ENCODE measurements at places on chromosomes 1 and 21. TPM values are rescaled to one million over a fixed set of nuclear protein-coding genes. Genes with fewer than 3 reads are reported as not detected.

The LEMD1 gene
- polyA plus RNA-seq, result 2.4 TPM

The CLDN17 gene
- polyA plus RNA-seq, result not detected

The FAM167B gene
- polyA plus RNA-seq, result 4.1 TPM

The CFHR1 gene
- polyA plus RNA-seq, result 5.3 TPM

The EVA1C gene
- polyA plus RNA-seq, result 7.3 TPM

The RIMKLA gene
- polyA plus RNA-seq, result 0.78 TPM

The B4GALT2 gene
- polyA plus RNA-seq, result 35.6 TPM

The FMN2 gene
- 1.4 TPM for polyA plus RNA-seq

The PTCH2 gene
- polyA plus RNA-seq, result 5.2 TPM

The HAO2 gene
- 0.14 TPM for polyA plus RNA-seq

The TENT5C gene
- 15.7 TPM for polyA plus RNA-seq

The KCNK1 gene
- 4.9 TPM for polyA plus RNA-seq

The OR2L3 gene
- not detected for polyA plus RNA-seq

The CHRM3 gene
- polyA plus RNA-seq, result 3.0 TPM

The MSH4 gene
- 0.49 TPM for polyA plus RNA-seq

The FCGR3A gene
- 5.7 TPM for polyA plus RNA-seq

The PRAMEF1 gene
- not detected for polyA plus RNA-seq

The GJB5 gene
- 0.36 TPM for polyA plus RNA-seq

The OR4F29 gene
- not detected for polyA plus RNA-seq

Measured in right lung (tissue), 10 donors.